A172 (cell line): ENCODE measurements at places on chromosomes 16 and 17. TPM values are rescaled to one million over a fixed set of nuclear protein-coding genes. Genes with fewer than 3 reads are reported as not detected.

DNA sequence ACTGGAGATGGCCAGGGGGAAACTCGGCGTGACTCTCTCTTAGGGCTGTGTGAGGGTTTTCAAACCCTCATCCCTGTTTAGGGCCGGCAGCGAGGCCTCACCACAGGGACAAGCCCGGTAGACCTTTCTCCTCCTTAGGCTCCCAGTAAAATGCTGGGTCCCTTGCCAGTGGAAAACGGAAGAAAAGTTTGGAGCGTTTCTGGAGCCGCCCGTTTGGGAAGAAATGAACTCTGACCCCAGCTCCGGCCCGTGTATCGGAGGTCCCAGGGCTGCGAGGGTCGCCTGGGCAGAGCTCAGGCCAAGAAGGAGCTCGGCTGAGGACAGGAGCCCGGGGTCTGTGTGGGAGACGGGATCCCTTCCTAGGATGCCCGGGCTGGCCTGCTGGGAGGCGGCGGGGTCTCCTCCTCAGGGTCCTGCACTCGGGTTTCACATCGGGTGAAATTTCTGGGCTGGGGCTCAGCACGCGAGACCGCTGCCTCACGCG, 23.2 kb downstream of the ZNF213 start:
- peak; percentile 35 for DNase-seq

DNA sequence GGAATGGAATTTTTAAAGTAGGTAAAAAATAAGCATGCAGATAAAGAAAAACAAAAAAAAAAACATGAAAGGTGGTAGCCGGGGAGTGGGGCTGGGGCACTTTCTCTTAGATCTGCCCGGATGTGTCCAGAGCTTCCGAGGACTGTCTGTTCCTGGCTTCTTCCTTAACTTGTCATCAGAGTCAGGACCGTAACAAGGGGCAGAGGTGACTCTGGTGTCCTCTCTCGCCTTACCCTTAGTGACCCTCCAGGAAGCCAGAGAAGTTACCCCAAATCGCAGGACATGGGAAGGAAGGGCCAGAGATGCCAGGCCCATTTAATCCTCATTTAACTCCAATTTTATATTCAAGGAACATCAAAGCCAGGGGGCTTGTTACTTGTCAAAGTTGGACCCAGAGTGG, 115.5 kb downstream of the ABCC6 start:
- no peak for DNase-seq

TOX3 gene
- total RNA-seq: not detected in 2 replicates

SPNS3 gene
- 1.1 and 1.8 TPM in 2 replicates for total RNA-seq

- DNase-seq: no peak
These were observed at the start of gene CCL1 for GRCh38 chr17:34363183-34363661. Gene CCL1 (minus strand): TSS chr17:34363233. CDS start chr17:34363161, 72 bp downstream.

GRCh38 chr16:66058172-66058691, 308.3 kb upstream of the CDH5 start:
- no peak for DNase-seq

DHODH gene
- total RNA-seq: 10.2 and 12.9 TPM in 2 replicates

G6PC1 gene
- total RNA-seq: not detected in 2 replicates

DNA sequence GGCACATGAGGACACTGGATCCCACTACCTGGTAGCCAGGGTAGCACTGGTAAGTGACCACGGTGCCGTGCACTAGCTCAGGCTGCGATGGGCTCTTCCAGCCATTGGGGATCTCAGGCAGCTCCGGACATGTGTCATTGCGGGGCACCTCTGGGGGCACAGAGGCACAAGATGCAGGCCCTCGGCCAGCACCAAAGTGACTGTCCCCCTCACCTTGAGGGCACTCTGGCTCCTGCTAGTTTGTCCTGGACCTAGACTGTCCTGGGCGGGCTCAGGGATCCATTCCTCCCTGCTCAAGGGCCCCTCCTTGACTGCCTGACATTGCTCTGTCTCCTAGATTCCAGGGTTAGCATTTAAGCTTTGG, 6.7 kb upstream of the PHF12 start:
- DNase-seq: no peak

DNA sequence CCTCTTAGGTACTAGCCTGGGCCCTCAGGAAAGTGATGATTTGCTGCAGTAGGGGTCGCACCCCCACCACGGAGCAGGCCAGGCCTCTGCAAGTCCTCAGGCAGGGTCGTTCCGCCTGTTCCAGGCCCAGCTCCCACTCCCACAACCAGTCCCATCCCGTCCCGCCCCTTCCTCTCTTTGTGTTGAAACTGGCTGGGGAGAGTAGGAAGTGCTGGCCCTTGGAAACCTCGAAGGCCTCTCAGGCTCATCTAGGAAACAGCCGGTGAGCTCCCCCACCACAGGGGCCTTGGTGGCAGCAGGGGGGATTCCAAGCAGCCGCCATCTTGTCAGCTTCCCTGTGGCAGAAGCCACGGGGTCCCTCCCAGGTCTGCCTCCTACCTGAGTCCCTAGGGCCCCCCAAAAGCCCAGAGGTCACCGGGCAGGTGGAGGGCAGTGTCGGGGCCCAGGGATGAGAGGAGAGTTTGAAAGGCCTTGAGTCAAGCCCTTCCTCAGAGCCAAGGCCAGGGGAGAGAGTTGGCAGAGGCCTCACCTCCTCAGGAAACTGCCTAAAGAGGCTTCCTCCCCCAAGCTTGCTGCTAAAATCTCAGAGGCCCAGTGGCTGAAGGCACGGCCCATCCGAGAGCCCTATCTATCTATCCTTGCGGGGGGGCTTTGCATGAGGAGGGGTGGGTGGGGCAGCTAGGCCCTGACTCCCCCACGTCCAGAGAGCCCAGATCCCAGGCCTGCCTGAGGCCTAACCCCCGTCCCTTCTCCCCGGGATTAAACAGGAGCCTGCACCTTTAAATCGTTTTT, 22.2 kb downstream of the MMP15 start:
- no peak for DNase-seq

GRCh38 chr16:8044796-8045195, 545.5 kb downstream of the TMEM114 start:
- DNase-seq: peak; percentile 69

- no peak for DNase-seq
These were observed 49.6 kb upstream of the NKD1 start for GRCh38 chr16:50498431-50499155.

DNA sequence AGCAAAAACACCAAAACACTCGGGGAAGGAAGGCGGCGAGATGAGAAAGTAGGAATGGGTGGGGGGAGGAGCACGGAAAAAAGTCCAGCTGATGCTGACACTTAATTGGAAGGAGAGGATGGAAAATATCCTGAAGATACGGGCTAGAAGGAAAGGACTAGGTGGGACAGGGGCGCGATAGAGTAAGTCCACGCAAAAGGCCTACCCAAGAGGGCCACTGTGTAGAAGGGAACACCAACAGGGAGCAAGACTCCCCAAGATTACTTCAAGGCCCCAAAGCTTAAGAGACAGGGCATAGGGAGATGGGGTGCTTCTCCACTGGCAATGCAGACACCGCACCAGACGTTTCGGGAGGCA, 736 bp downstream of the APPBP2 start:
- DNase-seq: peak; percentile 33

DNA sequence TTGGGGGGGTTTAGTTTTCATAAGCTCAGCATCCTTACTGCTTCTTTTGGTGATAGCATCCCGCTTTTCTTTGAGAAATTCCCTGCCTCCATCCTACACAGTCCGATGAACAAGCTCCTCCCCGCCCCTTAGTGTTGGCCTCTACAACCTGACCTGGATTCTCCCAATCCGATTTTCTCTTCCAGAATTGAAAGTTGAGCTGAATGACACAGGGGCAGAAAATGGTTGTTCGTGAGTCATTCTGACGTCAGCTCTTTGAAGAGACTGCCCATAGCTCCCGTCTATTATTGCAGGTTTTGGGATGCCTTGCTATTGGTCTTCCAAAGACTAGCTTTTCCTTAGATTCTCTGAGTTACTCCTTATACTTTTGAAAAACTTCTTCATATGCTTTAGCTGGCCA, 279.7 kb downstream of the SLC39A11 start:
- DNase-seq: peak; percentile 81

GRCh38 chr16:81618187-81618586, 160.9 kb upstream of the PLCG2 start:
- no peak for DNase-seq

TBC1D3B gene
- 1.9 and 3.7 TPM in 2 replicates for total RNA-seq

- DNase-seq: no peak
These were observed 27.5 kb downstream of the TRPV2 start for GRCh38 chr17:16442594-16443510.

- DNase-seq: peak; percentile 56
These were observed 16.8 kb downstream of the UTS2R start for GRCh38 chr17:82388223-82388921.

DNA sequence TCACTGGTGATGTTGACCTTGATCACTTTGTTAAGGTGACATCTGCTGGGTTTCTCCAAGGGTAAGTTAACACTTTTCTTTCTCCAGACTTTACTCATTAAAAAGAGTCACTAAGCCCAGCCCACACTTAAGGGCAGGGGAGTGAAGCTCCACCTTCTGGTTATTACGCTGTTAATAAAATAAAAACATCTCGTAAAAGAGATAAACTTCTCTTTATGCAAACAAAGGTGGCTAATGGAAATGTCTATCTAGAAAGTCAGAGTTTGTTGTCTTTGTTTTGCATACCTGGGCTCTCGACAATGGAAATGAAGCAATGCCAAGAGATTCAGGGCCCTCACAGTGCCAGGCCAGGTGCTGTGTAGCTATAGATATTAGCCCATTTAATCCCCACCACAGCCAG, 134.4 kb downstream of the ZFHX3 start:
- no peak for DNase-seq

CDH11 gene
- total RNA-seq: 23.8 and 26.9 TPM in 2 replicates

- peak; percentile 77 for DNase-seq
These were observed 373.0 kb upstream of the DYNLRB2 start for GRCh38 chr16:80167657-80168390.

- no peak for DNase-seq
These were observed 181.8 kb upstream of the AXIN2 start for GRCh38 chr17:65743308-65743655.

GRCh38 chr17:15783461-15783860, 51.4 kb downstream of the TBC1D26 start:
- no peak for DNase-seq

DNA sequence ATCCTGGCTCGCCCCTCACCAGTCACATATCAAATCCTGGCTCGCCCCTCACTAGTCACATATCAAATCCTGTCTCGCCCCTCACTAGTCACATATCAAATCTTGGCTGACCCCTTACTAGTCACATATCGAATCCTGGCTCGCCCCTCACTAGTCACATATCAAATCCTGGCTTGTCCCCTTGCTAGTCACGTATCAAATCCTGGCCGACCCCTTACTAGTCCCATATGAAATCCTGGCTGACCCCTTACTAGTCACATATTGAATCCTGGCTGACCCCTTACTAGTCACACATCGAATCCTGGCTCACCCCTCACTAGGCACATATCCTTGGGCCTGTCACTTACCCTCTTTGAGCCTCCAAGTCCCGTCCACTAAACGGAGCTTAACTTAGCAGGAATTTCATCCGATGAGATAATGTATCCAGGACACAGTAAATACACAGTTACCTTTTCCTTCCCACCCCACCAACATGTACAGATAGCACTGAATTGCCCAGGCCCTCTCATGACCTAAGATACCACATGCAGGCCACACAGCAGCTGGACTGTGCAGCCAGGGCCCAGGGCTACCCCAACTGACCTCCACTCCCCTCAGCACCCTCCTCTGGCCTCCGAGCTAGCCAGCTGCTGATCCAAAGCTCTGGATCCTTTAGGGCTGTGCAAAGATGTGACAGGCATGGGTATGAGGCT, 157.8 kb upstream of the RPH3AL start:
- no peak for DNase-seq

P3H4 gene
- total RNA-seq: 66.5 and 71.6 TPM in 2 replicates

FAM234A gene
- 72.1 and 106 TPM in 2 replicates for total RNA-seq

DNA sequence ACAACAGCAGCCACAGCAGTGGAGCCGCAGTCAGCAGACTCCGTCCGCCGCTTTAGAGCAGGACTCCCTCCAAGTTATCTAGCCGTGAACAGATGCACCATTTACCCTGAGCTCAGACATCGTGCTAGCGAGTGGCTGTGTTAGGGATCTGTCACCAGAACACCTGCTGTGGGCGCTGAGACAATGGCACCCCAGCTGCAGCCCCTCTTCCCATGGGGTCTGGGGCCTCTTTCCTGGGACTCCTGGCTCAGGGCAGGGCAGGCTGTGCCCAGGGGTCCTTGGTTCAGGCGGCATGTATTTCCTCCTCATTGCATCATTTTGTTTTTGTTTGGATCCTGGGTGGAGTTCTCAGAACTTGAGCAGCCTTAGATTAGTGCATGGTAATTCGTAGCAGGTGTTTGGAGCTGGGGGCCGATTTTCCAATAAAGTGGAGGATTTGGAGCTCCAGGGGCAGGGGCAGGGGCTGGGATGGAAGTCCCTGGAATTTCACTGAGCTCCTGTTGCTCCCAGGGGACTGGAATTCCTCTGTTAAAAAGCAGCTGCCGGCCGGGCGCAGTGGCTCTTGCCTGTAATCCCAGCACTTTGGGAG, 23.4 kb downstream of the NMRAL1 start:
- DNase-seq: no peak

GRCh38 chr16:88374736-88375135, 8.0 kb upstream of the ZNF469 start:
- no peak for DNase-seq

SLC25A19 gene
- total RNA-seq: 13.6 and 22.6 TPM in 2 replicates

- DNase-seq: peak; percentile 86
These were observed 1.6 kb upstream of the KCNJ12 start for GRCh38 chr17:21374441-21375161.

FSCN2 gene
- total RNA-seq: 0.81 and 1.7 TPM in 2 replicates

GRCh38 chr16:892536-893255, 78.1 kb downstream of the LMF1 start:
- DNase-seq: no peak

SPEM3 gene
- total RNA-seq: not detected in 2 replicates
